ENCODE measurements at places on chromosomes 6 and 20.

DNA sequence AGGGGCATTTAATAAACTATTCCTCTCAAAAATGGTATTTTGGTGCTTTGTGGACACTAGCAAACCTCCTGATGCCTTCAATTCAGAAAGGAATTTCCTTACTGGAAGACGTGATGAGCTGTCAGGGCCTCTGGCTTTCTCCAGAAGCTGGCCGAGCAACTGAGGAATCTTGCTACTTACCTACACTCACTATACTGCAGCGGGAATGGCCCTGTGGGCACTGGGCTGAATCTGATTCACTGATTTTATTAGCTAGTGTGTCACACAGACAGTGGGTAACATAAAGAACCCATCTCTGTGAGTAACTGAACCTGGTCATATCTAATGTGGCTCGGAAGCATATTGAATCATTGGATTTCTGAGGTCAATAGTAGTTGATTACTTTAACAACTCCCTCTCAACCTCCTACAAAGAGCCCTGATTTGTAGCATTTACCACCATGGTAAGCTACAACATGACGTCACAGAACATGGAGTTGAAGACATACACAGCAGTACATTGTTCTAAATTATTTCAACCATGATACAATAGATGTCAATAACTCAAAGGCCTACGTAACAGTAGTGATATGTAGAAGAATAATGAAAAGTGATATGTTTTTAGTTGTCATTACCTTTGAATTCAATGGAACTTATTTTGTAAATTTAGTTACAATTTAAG lies 232.1 kb downstream of the SYNE1 start:
- no peak for DNase-seq

- no peak for DNase-seq
Observed at GRCh38 chr6:131451321-131452144, 121.5 kb upstream of the ARG1 start.

DNA sequence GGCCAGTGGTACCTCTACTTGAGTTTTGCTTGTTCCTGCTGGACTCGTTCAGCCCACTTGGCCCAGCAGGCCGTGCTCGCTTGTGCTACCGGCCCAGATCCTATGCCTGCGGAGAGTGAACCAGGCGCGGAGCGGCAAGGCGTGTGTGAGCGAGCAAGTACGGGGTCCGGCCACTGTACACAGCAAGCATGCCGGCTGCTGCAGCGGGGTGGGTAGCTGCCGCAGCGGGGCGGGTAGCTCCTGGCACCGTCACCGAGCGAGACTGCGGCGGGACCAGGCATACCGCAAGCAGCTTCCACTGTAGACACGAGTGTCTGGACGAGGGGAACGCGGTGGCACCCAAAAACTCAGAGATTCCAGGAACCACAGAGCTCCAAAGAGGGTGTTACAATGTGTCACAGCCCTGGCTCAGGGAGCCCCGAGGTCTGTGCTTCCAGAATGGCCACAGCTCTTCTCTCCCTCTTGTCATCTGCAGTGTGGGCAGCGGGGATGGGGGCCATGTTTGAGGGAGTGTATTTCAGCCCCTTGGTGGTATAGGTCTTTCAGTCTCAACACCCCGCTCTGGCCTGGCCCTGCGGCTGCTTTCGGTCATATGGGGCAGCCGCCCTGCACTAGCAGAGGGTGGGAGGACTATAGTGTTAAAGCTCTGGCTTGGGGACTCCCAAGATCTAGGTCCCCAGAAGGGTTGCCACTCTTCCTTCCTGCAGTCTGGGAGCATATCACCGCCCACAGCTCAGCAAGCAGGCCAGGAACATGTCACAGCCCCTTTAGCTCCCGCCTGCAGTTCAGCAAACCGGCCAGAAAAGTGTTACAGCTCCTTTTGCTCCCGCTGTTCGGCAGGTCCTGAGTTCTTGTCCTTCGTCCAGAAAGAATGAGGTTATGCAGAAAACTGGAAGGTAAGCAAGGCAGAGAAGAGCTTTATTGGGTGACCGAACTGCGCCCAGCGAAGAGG lies 6.1 kb upstream of the RWDD1 start:
- DNase-seq, result no peak

- DNase-seq, result no peak
Observed at GRCh38 chr20:29300579-29301551, 1956.6 kb upstream of the DEFB115 start.

DNA sequence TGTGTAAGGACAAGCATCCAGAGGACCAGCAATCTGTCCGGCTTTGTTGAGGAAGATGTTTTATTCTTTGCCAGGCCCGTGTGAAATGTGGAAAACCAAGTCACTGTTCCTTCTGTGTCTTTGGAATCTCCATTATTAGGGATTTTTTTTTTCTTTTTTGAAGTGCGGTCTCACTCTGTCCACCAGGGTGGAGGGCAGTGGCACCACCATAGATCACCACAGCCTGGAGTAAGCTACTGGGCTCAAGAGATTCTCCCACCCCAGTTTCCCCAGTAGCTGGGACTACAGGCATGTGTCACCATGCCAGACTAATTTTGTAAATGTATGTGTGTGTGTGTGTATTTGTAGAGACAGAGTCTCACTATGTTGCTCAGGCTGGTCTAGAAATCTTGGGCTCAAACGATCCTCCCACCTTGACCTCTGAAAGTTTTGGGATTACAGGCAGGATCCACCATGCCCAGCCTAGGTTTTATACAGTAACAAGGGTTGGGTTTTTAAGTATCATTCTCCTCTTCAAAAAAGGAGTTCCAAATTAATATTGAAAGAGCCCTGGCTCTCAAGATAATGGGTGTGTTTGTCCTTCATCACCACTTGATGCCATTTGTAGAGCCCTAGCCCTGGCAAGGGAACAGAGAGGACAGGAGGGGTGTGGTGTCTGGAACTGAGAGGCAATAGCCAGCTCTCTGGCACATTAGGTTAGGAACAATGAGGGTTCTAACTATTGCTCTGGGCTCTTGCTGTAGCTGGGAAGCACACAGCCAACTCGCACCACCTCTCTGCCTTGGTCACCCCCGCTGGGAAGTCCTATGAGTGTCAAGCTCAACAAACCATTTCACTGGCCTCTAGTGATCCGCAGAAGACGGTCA lies 3.1 kb downstream of the LAMP5 start:
- no peak for DNase-seq

DNA sequence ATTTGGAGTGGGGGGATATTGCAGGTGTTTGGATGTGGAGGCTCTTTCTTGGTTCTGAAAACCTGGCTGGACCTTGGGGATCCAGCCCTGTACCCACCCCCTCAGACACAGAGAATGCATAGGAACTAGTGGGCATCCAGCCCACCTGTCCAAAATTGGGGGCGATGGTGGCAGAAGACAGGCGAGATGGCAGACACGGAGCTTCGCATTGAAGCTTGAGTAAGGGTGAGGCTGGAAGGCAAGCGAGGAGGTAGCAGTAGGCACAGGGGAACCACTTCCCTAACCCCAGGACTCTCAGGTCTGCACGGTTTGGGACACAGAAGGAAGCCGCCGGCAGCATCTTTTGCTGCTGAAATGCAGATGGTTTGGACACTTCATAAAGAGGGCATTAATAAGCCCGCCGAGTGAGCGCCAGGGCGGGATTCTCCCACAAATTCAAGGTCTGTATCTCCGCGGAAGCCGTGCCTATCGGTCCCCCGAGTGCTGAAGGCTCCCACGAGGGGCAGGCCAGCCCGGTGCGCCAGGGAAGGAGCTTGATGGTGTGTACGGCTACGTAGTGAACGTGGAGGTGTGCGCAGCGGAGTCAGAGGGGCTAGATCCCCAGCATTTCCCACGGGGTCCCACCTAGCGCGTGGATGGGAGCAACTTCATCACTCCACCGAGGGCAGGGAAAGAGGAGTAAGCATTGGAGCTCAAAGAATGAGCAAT lies 1.6 kb upstream of the FOXA2 start:
- DNase-seq, result no peak

DNA sequence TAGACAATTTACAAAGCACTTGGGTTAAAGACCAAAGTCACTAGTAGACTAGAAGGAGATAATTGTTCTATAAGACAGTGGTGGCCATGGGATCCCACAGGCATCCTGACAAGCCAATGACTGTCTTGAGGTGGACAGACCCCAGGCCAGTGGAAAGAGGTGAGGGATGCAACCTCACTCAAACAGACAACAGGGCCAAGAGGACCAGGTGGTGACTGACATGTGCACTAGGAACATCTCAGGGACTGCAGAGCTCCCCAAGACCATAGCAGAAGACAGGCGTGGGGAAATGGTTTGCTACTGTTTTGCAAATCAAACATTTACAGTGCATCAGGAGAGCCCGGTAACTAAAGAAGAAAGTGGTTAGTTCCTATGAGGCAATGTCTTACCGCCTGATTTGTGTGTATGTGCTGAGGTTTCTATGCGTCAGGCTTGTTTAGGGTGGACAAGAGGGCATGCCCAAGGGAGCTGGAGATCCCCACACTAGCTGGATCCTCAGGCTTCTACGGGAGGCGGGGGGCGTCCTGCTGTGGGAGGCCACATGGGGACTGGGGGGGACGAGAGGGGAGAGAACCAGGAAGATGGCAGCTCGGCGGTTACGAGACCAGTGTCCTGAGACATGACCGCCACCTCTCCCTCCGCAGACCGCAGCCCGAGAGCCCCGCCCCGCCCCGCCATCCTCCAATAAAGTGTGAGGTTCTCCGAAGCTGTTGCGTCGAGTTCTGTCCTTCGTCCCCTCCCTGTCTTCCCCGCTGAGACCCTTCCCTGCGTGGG lies 623 bp upstream of the MRPS26 start:
- DNase-seq, result no peak

DNA sequence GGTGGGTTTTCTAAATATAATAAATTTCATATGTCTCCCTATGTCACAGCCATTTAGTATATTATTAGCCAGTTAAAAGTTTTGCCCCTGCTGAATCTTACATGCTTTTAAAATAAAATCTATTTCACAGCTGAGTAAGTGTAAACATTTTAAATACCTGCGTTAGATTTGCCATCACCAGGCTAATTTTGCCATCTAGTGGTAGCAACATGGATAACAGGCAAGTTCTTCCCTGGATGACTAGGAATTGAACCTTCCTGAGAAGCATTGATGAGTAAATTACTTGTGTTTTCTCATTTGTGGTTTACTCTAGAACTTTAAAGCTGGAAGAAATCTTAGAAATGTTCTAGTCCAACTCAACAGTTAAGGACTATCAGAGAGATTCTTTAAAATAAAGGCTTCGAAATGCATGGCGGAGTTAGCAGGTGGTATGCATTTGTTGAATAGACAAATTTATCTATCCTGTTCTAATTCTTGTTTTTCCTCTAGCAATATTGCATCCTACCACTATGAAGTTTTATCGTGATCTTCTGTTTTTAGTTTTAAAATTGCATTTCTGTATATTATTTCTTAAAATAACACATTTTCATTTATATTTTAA lies 2.6 kb downstream of the PRSS35 start:
- peak; percentile 51 for DNase-seq

DNA sequence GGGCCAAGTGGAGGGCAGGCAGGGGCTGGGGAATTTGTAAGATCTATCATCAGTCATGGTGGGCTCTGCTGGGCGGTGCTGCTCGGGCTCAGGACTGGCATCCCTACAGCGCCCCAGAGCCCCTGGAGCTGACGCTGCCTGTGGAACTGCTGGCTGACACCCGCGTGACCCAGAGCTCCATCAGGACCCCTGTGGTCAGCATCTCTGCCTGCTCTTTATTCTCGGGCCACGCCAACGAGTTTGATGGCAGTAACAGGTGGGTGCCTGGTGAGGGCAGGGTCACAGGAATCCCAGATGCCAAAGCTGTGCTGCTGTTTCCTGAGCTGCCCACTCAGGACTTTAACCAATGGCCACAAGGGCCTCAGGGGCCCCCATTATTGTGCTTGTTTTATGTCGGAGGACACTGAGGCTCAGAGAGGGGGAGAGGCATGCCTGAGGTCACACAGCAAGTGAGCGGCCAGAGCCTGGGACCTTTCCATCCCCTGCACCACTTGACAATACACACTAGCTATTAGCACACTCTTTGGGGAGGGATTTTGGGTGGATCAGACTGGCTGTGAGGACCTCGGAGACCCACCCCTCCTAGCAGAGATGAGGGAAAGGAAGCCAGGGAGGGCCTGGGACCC lies 6.3 kb downstream of the BPIFB2 start:
- DNase-seq, result no peak

DNA sequence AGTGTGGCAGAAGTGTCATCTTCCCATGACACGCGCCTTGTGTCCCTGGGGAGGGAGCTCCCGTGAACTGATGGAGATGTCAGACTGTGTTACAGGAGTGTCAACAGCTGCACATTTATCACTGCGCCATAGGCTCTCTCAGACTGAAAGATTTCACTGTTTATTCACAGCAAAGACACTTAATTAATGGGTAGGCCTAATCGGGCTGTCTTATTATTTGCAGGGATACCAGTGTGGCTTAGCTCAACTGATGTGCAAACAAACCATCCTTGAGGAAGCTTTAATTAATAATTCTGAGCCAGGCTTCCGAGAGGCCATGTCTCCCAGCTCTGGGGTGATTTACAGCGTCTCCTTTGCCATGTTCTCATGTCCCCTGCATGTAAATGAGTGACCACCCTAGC lies 771.0 kb downstream of the QKI start:
- no peak for DNase-seq

DNA sequence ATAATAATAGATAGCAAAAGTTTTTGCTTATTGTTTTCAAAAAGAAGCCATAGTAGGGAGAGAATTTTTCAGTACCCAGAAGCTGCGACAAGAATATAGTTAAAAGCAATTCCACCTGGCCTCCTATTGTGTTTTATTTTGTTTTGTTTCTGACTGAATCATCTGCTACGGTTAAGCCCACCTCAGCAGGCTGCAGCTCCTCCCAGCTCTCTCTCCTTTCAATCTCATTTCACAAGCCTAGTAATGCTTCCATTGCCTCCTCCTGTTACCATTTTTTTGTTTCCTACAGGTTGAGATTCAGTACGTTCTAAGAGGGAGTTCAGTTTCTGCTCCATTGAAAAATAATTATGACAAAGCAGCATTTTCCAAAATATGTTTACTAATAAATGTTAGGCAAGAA lies 77.9 kb downstream of the PCSK2 start:
- DNase-seq, result no peak

DNA sequence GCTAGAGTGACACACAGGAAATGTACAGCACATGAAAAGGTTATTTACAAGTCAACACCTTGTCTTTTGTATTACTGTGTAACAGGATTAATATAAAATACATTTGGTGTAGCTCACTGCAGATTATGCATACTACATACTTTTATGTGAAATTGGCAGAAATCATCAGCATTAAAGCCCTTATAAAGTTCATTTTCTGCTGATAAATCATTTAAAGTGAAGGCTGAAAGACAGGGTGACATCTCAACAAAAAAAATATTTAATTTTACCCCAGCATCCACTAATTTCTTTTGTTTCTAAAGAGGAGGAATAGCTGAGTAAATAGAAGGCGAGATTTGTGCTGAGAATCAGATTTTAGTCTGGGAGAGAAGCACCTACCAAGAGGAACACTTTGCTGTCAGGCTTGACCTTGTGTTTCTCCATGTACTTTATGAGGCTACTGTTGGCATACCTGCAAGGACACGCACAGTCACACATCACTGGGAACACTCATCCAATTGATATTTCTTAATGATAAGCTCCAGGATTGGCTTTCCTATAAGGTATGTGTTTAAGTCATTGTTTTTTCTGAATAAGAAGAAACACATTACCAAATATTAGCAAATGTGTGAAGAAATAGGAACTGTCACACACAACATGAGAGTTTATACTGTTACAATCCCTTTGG lies 146.6 kb upstream of the SLC22A16 start:
- no peak for DNase-seq

- DNase-seq, result peak; percentile 52
Observed at GRCh38 chr6:6680526-6680925, 92.0 kb downstream of the LY86 start.

- no peak for DNase-seq
Observed at GRCh38 chr6:28948782-28949486, 25.1 kb upstream of the TRIM27 start.

Data from hematopoietic multipotent progenitor cell treated with erythropoietin and hydrocortisone succinate and interleukin-3 and kit ligand, for 8 days (in vitro differentiated cells).